ENCODE measurements at places on chromosomes 3 and 15.

DNA sequence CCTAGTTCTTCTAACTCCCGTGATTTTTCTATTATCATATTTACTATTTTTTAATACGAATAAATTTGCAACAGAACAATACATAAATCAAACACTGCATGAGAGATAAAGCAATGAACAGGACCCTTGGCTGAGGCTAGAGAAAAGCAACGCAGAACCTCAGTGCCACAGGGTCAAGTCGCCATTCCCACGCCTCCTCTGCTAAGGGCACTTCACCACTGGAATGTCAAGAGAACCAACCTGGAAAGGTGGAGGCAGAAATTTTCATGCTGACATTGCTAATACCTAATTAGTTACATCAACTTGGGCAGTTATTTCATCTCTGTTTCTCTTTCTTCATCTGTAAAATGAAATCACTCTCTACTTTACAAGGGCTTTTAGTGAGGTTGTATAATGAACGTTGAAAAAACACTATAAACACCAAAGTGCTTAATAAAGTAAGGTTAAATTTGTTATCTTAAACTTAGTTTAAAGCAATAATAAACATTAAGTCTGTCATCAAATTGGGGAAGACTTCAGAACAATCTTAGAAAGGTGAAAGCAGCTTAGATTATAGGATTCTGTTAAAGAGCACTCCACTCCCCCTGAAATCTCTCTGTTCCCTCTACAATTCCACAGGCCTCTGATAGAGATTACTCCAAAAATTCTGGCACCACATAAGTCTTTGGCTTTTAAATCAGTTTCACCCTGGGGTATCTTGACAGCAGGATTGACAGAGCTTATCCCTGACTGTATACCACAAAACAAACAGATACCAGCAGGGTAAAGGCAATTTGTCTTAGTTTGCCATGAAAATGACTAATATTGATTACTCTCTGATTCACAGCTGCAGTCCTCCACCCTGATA lies 41.9 kb downstream of the PLCH1 start:
- no peak for DNase-seq

GRCh38 chr15:41855261-41855961 lies 16.8 kb downstream of the PLA2G4B start:
- no peak for DNase-seq

DNA sequence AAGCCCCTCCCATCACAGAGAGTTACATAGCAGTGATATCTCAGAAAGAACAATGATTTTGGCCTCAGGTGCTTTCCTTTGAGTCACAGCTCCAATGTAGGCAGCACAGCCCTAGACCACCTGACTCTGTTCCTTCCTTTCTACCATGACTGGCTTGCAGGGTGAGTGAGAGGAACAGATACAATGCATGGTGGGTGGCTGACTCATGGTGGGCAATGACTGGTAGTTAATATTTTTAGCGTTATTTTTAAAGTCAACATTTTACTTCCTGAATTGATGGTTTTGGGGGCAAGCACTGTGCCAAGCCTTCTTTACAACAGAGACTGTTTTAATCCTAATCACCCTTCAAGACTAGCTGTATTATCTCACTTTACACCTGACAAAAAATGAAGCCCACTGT lies 32.8 kb upstream of the ST3GAL6 start:
- no peak for DNase-seq

- no peak for DNase-seq
These were observed 68.8 kb upstream of the GSK3B start for GRCh38 chr3:120163026-120163425.

DNA sequence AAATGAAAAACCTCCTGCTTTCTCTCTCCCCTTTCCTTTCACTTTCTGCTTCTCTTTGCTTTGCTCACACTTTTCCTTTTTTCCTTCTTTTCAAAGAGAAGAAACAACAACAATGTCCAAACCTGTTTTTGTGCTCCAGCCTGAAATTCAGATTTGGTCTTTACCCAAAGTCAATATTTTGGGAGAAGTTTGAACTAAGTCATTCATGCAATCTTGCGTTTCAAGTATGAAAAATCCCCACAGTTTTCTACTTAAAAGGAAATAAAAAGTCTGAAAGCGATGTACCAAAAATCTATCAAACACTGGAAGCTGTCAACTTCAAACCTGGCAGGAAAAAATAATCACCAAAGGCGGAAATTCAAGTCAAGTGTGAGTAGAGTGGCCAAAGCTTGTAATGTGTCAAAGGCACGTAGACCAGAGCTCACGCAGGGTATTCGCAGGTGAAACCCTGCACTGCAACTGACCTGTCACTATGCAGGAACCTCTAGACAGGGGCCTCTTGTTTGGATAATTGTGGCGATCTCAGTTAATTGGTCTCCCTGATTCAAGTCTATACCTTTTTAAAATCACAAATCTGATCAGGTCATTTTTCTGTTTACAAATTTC lies 118.8 kb upstream of the GALNT15 start:
- no peak for DNase-seq

DNA sequence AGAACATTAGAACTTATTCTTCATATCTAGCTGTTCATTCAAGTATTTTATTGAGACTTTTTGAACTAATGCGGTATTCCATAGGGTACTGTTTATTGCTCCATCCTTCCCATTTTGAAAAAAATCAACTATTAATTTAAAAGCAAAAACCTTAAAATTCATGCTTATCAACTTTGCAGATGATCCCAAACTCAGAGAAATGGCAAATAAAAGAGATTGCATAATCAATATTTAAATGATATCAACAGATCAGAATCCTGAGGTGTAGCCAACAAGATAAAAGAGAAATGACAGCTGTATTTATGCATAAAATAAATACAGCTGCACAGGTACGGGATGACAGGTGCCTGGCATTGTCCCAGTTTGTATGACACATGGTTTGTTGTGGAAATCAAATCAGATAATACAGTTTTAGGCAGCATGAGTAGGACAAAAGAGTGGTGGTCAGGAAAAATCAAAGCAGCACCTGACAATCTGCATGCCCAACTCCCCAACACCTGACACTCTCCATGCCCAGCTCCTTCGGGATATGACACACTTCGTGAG lies 42.4 kb upstream of the CMTM8 start:
- no peak for DNase-seq

- DNase-seq, result no peak
These were observed 147.8 kb upstream of the IL12A start for GRCh38 chr3:159840703-159841299.

- no peak for DNase-seq
These were observed 15.5 kb upstream of the PRSS50 start for GRCh38 chr3:46733026-46733800.

- no peak for DNase-seq
These were observed 496 bp downstream of the TF start for GRCh38 chr3:133746712-133747066.

DNA sequence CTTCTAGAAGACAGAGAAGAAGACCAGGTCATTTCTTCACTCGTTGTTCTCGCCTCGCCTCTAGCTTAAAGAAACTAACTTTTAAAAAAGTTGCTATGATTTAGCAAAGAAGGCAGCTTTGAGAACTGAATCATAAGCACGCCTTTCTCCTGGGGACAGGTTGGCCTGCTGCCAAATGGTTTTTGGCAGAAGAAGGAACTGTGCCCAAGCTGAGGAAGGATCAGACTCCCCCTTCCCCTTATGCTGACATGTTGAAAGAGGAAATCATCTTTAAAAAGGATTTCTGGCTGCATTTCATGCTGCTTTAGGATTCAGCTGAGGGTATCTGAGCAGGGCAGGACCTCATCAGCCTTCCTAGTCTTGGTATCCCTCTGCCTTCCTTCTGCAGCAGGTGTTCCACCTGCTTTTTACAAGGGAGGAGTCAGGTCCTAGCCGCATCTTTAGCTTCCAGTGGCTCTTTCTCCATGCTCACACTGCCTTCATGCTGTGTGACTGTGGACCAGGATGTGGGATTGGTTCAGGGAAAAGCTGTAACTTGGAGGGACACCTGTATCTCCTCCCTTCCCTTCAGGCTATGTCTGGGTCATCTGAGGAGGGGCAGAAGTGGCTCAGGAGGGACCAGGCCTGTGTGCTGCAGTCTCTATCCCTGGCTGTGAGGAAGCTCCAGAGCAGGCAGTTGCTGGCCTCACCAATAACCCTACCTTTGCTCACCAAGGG lies 34.1 kb upstream of the HACD2 start:
- no peak for DNase-seq

GRCh38 chr3:191390580-191390979 lies 60.3 kb upstream of the UTS2B start:
- no peak for DNase-seq

GRCh38 chr15:25811481-25811906 lies 51.6 kb downstream of the ATP10A start:
- no peak for DNase-seq

DNA sequence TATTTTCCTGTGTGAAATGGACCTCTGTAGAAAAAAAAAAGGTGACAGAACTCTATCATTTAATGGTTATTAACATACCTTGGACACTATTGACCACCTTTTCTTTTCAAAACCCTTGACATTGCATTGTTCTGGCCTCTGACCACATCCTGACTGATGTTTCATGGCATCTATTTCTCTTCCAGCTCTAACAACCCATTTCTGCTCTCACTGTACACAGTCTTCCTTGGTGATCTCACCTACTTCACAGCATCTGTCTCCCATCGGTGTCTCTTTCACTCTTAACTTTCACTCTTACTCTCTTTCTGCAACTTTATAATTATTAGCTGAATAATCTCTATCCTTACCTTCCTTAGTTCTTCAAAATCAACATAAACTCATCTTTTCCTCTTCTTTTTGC lies 217.4 kb upstream of the CD96 start:
- no peak for DNase-seq

DNA sequence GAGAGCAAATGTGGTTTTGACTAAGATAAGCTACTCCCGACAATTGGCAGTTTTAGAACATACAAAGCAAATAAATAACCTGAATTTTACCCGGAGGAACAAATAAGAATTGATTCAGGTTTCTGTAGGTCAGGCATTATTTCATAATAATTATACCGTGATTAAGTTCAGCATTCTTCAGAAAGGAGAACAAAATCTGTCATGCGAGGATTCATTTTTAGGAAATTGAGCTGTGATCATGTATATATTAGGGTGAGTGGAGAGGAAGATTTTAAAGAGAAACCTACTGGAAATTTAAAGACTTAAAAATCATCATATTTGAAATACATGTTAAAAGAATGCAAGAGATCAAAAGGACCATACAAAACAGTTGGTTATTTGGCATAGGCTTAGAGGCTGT lies 20.5 kb downstream of the ZNF609 start:
- DNase-seq, result no peak

DNA sequence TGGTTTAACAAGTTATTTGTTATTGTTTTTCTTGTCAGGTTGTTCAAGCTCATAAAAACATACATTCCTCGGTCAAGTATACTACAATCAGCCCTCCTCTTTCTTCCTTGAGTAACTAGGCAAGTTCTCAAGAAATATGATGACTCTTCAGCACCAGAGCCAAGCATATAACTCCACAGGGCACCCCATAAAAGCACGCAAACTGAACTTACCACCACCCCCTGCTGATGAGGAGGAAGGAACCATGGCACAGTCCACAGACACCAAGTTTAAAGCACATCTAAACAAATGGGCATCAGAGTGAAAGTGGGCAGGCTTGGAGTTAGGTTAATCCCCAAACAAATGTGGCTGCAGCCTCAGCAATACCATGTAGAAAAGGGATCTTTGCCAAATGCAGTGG lies 5.3 kb downstream of the IP6K2 start:
- no peak for DNase-seq

DNA sequence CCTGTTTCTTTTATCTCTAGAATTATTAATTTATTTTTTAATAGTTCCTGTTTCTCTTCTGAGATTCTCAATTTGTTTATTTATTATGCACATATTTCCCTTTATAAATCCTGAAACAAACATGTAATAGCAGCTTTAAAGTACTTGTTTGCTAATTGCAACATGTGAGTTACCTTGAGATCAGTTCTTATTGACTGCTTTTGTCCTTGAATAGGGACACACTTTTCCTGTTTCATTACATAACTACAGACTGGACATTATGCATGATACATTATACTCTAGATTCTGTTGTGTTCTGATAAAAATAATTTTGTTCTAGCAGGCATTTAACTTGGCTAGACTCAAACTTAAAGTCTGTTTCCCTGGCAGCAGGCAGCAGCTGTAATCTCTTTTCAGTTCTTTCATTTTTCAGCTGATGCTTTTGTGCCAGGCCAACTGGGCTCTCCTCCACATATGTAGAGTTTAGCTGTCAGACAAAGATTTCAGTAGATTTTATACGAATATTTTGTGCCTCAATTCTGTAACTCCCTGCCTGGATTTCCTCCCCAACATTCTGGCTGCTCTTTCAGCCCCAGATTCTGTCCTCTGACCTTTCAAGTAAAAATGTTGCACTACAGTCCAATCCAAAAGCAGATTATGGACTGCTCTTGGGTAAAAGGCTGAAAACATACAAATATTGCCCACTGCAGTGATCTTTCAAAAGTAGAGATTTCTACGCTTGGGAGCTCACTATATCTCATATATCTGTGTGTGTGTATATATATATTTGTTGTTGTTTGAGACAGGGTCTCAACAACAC lies 41.9 kb downstream of the PCOLCE2 start:
- DNase-seq, result no peak

GRCh38 chr3:159185443-159186050 lies 383.7 kb downstream of the MFSD1 start:
- no peak for DNase-seq

GRCh38 chr3:66839508-66839907 lies 158.6 kb upstream of the KBTBD8 start:
- no peak for DNase-seq

- no peak for DNase-seq
These were observed 33.4 kb downstream of the MYO1E start for GRCh38 chr15:59339252-59339672.

- no peak for DNase-seq
These were observed 54.6 kb downstream of the SPRED1 start for GRCh38 chr15:38307251-38307650.

GRCh38 chr3:12438318-12438717 lies 46.0 kb upstream of the TSEN2 start:
- no peak for DNase-seq

DNA sequence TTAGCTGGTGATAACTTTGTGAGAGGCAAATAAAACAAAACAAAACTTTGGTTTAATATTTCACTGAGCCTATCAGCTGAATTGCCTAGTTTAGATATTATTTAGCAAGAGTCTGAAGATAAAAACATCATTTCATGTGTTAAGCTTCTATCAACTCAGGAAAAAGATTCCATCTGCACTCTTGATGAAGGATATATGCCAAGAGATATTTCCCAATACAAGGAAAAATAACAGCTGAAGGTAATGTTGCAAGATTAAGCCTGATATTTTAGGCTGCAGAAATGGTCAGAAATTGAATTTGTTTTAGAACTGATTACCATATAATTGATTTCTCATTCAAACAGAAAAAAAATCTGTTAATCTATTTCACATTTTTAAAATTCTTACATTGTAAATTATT lies 77.2 kb upstream of the SLITRK3 start:
- DNase-seq, result no peak

DNA sequence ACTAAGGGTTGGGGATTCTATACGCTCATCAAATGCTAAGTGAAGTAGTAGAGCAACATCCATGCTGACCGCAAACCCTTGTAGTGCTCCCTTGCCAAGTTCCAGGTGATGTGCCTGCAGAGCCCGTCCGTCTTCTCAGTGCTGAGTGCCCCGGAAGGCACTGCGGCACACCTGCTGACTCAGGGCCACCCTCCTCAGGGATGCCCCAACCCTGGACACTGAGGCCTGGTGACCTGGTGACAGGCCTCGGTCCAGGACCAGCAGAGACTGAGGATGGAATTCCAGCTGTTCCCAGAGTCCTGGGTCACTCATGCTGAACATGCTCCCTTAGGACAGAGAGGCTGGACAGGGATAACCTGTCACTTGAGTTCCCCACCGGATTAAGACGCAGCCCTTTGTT lies 422.5 kb downstream of the OCA2 start:
- no peak for DNase-seq

GRCh38 chr3:153163756-153164550 lies 1.9 kb downstream of the RAP2B start:
- DNase-seq, result no peak

- DNase-seq, result no peak
These were observed 129.4 kb downstream of the VGLL4 start for GRCh38 chr3:11514191-11514821.
